ENCODE measurements at places on chromosomes 5 and 9.

DNA sequence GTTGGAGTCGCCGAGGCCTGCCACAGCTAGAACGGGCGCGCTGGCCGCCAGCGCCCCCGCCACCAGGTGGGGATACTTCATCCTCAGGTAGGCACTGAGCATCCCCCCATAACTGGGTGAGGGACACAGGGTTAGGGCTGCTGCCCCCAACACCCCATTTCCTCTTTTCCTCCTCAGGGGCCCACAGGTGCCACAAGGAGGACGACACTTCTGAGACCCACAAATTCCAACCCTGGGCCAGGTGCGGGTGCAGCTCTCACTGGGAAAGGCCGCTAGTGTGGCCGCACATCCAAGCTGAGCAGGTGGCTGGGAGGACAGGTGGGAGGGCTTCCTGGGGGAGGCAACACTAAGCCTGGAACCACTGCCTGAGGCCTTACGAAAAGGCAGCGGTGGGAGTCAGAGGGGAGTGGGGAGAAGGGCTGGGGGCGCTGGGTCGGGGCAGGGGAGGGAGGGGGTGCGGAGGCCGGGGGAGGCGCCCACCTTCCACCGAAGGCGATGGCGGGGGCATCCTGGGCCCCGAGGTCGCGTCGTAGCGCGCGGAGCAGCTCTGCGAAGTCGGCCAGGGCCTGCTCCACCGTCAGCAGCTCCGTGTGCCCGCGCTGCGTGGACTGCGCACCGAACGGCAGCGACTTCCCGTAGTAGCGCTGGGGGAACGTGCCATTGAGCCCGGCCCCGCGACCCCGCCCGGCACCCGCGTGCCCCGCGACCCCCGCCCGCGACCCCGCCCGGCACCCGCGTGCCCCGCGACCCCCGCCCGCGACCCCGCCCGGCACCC lies 961 bp downstream of the DPP7 start:
- no peak for DNase-seq

DNA sequence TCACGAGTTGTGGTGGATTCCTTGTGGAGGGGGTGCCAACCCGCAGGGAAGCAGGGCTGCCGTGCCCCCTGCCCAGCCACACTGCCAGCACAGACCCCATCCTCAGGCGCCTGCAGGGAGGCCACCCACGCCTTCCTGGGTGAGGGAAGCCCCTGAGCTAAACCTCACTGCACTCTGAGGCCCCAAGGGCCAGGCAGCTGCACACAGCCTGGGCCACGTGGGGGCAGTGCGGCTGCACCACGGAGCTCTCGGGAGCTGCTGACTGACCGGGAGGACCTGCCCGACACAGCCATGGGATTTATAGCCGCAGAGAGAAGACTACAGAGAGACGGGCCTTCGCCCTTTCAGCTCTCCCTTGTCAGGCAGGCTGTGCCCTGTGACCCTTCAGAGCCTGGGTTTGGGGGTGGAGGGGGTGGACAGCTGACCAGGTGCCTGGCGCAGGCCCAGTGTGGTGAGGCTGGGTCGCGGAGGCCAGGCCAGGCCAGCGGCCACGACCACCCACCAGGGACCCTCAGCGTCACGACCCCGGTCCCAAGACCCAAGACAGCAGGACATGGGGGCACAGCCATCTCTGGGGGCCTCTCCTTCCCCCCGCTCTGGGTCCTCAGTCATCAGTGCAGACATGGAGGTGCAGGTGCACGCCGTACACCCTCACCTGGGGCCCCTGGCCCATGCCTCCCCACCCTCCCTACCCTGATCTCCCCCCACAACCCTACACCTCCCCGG lies 4.3 kb upstream of the AHRR start:
- DNase-seq = peak; percentile 11

DNA sequence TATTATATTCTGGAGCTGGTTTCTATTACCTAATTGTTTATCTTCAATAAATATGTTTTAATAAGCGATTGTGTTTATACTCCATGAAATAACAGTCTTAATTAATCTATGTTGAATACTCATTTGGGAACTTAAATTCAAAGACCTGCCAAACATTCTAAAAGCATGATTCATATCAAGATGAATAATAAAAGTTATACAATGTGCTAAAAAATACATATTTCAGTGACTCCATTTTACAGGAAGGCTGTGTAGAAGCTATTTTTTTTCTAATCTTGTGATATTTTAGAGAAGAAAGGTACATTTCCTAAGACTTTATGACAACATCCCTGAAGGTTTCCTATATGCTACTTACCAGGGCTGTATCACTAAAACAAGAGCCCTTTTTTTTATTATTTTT lies 417.9 kb downstream of the NFIB start:
- no peak for DNase-seq

DNA sequence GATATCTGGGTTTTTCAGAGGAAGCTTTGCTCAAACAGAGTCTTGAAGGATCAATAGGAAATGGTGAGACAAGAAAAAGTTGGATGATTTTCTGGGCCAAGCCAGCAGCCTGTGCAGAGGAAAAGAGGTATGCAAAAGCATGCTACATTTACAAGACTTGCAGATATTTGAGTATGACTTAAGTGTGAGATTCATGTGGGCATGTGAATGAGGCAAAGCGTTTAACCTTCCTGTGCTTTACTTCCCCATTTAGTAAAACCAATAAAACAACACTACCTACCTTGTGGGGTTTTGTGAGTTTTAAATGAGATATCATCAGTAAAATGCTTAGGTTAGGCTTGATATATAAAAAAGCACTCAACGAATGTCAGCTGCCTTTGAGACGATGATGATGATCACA lies 58.1 kb downstream of the PIP5K1B start:
- no peak for DNase-seq

Data from stimulated activated CD4-positive, alpha-beta T cell treated with anti-CD3 and anti-CD28 coated beads, Interleukin-12 subunit alpha, Interleukin-12 subunit beta, amount 100 ng/mL, for 24 hours (primary cell).